ENCODE measurements at places on chromosomes 1 and 21. TPM values are rescaled to one million over a fixed set of nuclear protein-coding genes. Genes with fewer than 3 reads are reported as not detected.

The HES5 gene
- not detected for total RNA-seq

The PEA15 gene
- total RNA-seq, result 200 TPM

The FHAD1 gene
- total RNA-seq, result 0.44 TPM

The ARV1 gene
- total RNA-seq, result 26.8 TPM

The RAB13 gene
- total RNA-seq, result 153 TPM
